ENCODE measurements at places on chromosomes 4 and X. TPM values are rescaled to one million over a fixed set of nuclear protein-coding genes. Genes with fewer than 3 reads are reported as not detected.

DNA sequence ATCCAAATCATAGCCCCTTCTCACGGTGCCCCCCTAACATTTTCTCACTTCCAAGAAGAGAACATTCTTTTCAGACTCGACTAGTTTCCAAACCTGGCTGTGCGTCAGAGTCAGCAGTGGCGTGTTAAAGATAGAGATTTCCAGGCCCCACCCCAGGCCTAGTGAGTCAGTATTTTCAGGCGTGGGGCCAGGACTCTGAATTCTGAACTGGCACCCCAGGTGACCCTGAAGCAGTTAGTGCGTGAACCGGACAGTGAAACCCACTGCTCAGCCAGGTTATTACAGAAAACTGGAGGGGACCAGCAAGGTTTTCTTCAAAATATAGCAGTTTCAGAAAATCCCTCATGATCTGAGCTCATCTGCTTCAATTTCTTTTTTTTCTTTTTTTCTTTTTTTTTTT, 35.0 kb upstream of the BCOR start:
- no peak for DNase-seq

DNA sequence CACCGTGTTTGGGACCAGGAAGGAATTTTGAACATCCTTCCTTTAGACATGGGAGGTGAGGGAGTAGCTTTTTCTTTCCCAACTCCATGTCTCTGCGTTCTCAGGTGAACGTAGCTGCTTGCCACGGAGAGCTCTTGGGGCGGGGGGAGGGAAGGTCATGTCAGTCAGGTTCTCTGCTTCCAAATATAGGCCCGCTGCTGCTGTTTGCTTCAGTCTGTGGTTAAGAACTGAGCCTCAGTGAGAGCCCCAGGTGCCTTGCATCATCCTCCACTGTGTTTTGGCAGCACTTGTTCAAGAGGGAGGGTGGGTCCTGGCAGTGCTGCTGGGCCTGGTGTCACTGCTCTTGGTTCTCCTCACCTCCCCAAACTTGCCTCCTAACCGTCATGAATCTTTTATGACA, 46.5 kb downstream of the HADH start:
- no peak for DNase-seq

GRCh38 chrX:14303891-14304290, 225.4 kb upstream of the GLRA2 start:
- no peak for DNase-seq

GRCh38 chr4:1169691-1170096, 2.7 kb downstream of the SPON2 start:
- no peak for DNase-seq

GRCh38 chr4:55121246-55121645, 4.1 kb downstream of the KDR start:
- no peak for DNase-seq

GRCh38 chr4:28369499-28369898, 1508.9 kb downstream of the STIM2 start:
- DNase-seq = no peak

DNA sequence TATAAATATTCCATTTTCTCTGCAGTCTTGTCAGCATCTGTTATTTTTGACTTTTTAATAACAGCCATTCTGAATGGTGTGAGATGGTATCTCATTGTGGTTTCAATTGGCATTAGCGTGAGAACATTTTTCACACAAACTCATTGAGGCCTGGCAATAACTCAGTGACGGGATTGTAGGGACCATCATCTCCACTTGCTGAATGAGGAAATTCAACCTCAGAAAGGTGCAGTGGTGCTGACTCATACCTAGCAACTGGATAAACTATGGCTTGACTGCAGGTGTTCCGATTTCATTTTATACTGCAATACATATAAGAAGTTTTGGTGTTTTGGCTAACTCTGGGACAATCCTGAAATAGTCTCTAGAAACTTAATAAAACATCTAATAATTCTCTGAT, 88.3 kb upstream of the DDIT4L start:
- DNase-seq = no peak

DNA sequence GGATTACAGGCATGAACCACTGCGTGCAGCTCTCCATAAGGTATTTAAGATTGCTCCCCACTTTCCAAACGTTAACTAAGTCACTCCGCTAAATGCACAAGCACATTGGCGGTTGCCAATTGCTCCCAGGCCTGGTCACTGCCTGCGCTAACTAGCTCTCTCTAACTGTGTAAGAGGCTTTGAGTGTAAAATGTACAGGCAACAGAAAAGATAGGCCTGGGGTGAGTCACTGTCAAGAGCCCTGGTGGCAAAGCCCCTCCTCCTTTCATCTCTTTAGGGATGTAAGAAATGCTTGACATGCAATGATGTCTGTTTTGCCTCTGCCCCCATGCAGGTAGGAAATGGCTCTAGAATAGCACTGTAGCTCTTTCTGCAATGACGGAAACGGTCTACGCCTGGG, 329.7 kb upstream of the GATB start:
- no peak for DNase-seq

DNA sequence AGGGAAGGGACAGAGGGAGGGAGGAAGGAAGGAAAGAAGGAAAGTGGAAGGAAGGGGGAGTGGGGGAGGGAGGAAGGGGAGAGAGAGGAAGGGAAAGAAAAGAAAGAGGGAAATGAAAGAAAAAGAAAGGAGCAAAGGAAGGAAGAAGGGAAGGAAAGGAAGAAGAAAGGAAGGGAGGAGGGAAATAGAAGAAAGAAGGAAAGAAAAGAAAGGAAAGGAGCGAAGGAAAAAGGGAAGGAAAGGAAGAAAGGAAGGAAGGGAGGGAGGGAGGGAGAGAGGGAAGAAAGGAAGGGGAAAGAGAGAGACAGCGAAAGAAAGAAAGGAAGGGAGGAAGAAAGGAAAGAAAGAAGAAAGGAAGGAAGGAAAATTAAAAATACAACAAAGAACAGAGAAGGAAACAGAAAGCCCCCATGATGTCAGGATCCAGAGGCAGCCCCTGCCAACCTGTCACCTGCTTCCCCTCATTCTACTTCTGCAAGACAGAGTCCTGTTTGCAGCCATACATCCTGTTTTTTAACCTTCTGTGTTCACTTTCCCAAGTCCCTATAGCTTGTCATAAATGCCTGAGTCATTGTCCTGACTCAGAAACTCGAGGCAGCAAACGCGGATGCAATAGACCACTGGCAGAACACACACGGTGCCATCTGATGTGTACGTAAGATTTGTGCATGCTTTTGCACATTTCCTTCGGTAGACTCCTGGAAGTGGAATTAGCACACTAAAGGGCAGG, 77.0 kb upstream of the C4orf50 start:
- no peak for DNase-seq

DNA sequence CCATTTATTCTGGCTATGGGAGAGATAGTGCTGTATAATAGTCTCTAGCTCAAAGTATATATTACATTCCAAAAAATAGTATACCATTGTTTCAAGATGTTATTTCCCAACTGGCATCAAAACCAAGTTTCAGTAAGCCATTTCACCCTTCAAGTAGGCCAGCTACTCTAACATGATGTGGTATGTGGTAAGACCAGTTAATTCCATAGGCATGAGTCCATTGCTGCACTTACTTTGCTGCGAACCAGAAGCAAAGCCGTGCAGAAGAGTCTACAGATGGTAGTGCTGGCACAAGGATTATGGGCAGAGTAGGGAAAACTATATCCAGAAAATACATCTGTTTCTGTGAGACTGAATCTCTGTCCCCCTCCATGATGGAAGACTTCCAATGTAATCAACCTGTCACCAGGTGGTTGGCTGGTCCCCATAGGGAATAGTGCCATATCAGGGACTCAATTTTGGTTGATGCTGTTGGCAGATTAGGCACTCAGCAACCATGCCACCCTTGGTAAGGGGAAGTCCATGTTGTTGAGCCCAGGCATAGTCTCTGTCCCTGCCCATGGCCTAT, 49.8 kb upstream of the HSD17B10 start:
- DNase-seq = no peak

DNA sequence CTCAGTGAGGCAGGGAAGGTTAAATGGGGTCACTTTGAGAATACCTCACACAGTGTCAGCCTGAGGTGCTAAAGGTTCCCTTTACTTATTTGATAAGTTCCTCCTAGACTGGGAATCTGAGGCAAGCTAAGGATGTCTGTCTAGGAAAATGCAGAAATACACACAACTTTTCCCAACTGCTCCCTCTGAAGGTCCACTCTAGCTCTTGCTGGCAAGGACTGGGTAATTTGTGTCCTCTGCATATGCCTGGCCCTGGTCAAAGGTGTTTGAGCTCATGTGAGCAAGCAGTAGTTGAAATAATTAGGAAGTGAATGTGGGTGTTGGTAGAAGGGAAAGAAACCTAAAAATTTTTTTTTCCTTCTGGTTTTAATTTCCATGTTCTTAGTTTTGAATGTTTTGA, 21.3 kb downstream of the TXLNG start:
- no peak for DNase-seq

- no peak for DNase-seq
Measured at GRCh38 chr4:172009446-172010230, 196.4 kb downstream of the GALNTL6 start.

DNA sequence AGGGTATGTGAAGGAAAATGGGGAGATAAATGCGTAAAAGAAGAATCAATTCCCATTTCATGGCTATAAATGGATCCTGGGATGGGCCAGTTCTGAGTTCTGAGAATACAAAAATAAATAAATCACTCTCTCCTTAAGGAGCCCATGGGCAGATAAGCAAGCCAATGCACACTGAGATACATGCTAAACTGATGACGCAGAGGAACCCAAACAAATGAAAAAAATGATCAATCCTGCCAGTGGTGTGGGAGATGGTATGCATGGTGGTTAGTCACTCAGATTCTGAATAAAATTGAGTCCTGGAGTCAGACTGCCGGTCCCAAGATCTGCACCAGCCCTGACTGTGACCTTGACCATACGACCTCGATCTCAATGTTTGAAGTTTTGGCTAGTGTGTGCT, 59.7 kb downstream of the NEIL3 start:
- DNase-seq = no peak

- DNase-seq = peak; percentile 34
Measured at GRCh38 chr4:24241511-24241910, 342.8 kb downstream of the DHX15 start.

DNA sequence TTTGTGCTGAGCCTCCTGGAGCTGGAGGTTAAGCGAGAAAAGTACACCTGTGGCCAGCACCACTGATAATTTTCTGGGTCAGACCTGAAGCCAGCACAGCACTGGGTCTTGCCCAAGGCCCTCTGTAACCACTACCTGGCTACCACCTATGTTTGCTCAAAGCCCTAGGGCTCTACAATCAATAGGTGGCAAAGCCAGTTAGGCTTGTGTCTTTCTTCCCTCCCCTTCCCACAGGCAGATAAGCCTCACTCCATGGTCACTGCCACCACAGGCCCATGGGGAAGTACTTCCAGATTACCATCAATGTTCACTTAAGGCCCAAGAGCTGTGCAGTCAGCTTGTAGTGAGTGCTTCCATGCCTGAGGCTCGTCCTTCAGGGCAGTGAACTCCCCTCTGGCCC, 35.2 kb upstream of the ARMCX4 start:
- DNase-seq = no peak

- DNase-seq = no peak
Measured at GRCh38 chr4:14361084-14361483, 641.2 kb upstream of the CPEB2 start.

- no peak for DNase-seq
Measured at GRCh38 chr4:175419236-175419718, 392.8 kb downstream of the GPM6A start.

- no peak for DNase-seq
Measured at GRCh38 chr4:96916711-96917110, 1076.8 kb downstream of the PDHA2 start.

DNA sequence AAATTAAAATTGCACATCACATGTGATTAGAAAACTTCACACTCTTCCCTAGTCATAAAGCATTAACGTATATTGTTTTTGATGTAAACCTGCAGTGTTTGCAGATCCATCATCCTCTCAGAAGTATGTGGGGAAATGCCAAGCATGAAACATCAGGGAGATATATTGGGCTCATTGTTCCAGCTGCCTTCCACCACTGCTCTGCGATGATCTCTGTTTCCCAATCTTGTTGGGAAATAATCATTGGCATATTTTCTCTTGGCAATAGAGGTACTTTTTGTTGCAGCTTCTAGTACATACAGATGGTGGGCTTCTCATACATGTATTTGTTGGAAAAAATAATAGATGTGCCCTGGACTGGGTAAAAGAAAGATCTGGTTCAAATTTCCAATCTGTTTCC, 466.3 kb upstream of the HS3ST1 start:
- DNase-seq = no peak

DNA sequence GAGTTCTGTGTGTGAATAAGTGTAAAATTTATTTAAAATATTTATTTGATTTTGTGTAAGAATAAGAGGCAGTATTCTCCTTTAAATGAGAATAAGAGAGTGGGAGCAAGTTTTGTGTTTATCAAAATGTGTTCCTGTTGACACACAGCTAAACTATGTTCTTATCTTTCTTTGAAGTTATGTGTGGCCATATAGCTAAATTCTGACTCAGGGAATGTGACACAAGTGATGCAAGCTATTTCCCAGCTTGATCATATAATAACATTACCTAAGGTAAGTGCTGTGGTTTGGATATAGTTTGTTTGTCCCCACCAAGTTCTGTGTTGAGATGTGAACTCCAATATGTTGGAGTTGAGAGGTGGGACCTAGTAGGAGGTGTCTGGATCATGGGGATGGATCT, 740.0 kb upstream of the IGFBP7 start:
- DNase-seq = no peak

GRCh38 chr4:77344784-77345183, 187.8 kb downstream of the CCNG2 start:
- no peak for DNase-seq

GRCh38 chrX:144259054-144259453, 375.2 kb downstream of the UBE2NL start:
- DNase-seq = no peak

DNA sequence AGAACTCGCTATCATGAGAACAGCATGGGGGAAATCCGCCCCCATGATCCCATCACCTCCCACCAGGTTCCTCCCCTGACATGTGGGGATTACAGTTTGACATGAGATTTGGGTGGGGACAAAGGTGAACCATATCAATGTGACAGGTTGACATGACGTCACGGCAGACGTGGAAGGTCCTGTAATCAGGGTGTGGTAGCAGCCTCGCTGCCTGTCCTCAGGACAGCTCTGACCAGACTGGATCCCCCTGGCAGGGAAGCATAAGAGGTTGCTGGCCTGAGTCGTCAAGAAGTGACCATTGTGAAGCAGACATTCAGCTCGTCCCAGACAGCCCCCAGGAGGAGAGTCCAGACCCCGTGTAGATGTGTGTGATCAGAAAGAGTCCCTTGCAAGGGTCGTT, 104.6 kb downstream of the TNIP2 start:
- DNase-seq = no peak

- peak; percentile 52 for DNase-seq
Measured at GRCh38 chr4:79575709-79576428, 167.8 kb upstream of the GK2 start.

MAGEE1 gene
- 2.6 TPM for polyA plus RNA-seq

NXF2 gene
- polyA plus RNA-seq = not detected

BTC gene
- polyA plus RNA-seq = 3.3 TPM

CABS1 gene
- polyA plus RNA-seq = not detected

UGT2A1 gene
- polyA plus RNA-seq = 0.15 TPM

SLC10A6 gene
- polyA plus RNA-seq = not detected

ADAMTS3 gene
- polyA plus RNA-seq = 1.9 TPM

TMEM144 gene
- polyA plus RNA-seq = 2.1 TPM

TRIM2 gene
- polyA plus RNA-seq = 20.9 TPM

ARHGEF38 gene
- polyA plus RNA-seq = 1.6 TPM

LIAS gene
- 30.4 TPM for polyA plus RNA-seq

HEPH gene
- polyA plus RNA-seq = not detected

CCNI gene
- 293 TPM for polyA plus RNA-seq

TLR8 gene
- polyA plus RNA-seq = 0.35 TPM

FAM47A gene
- not detected for polyA plus RNA-seq
